HT1080 (cell line): ENCODE measurements at places on chromosomes 11 and 22.
A peak's percentile ranks its signal among the peaks of the same experiment; 100 is the strongest.

GRCh38 chr11:11558396-11558795 is 63.4 kb downstream of the GALNT18 start:
- DNase-seq, result no peak

- DNase-seq, result no peak
These were observed 6.9 kb upstream of the TBC1D22A start for GRCh38 chr22:46755525-46755924.

- DNase-seq, result no peak
These were observed 66.4 kb downstream of the CD82 start for GRCh38 chr11:44631831-44632230.

- peak; percentile 87 for DNase-seq
These were observed 19.3 kb downstream of the CREB3L1 start for GRCh38 chr11:46296528-46297448.

DNA sequence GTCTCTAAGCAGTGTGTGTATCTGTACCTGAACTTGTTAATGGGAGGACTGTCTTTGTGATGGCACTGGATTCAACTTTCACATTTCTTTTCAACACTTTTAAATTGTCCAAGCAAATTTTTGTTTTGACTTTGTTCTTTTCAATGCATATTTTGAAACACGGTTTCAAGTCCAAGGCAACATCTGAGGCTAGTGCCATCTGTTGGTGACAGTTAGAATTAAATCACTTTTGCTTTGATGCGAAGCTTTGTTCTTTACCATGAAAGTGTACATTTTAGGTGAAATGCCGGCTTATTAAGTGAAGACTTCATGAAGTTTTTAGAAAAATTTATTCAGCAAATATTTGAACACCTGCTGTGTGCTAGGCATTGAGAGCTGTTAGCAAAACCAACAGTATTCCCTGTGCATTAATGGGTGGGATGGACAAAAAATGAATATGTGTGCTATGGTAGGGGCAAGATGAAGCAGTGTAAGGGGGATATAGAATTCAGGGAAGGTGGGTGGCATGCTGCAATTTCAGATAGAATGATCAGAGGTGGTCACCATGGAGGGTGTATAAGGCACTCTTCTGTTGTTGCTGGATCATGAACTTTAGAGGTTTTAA is 70.2 kb downstream of the DDX10 start:
- peak; percentile 7 for DNase-seq

GRCh38 chr22:44261164-44261860 is 51.4 kb downstream of the SHISAL1 start:
- DNase-seq, result no peak

GRCh38 chr22:49767355-49768062 is 60.2 kb downstream of the BRD1 start:
- peak; percentile 61 for DNase-seq
